ENCODE measurements at places on chromosomes 11 and 22.

DNA sequence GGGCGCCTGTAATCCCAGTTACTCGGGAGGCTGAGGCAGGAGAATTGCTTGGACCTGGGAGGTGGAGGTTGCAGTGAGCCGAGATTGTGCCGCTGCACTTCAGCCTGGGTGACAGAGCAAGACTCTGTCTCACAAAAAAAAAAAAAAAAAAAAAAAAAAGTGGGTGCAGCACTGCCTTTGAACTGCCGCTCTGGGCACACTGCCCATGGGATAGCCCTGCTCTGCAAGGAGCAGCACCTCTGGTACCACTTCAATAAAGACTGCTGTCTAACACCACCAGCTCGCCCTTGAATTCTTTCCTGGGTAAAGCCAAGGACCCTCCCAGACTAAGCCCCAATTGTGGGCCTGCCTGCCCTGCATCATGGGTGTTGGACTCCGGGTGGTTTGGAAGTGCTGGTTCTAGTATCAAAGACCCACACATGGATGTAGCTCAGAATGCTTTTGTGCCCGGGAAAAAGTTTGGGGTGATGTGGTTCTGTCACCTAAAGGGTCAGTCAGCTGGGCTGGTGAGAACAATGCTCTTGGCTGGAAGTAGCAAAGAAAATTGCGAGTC lies 444.3 kb downstream of the TBC1D22A start:
- no peak for DNase-seq

DNA sequence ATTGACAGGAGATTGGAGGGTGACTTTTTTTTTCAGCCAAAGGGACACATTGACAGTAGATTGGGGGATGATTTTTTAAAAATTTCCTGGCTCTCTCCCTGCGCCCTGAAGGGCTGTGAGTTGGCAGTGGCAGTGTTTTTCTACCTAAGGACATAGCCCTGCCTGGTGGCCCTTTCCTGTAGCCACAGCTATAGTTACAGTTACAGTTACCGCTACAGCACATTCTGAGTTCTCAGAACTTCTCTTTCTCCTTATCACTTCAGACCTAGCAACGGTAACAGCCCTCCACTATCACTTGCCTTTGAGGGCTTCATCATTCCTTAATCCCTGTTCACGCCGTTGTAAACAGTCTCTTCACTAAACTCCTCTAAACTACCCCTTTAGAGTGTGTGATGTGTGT lies 684 bp downstream of the MRGPRX2 start:
- no peak for DNase-seq

DNA sequence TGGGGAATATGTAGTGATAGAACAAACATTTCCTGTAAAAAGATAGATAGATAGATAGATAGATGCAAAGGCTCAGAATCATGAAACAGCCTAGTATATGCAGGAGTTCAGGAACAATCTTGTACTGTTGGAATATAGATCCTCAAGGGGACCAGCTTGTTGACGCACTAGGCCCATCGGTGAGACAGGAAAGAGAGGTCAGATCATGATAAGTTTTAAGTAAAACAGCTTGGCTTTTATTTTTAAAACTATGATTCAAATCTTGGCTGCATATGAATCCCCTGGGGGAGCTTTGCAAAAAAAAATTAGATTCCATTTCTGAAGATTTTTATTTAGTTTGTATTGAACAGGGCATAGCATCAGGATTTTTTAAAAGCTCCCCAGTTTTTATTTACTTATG lies 185.8 kb downstream of the TRPC6 start:
- no peak for DNase-seq

DNA sequence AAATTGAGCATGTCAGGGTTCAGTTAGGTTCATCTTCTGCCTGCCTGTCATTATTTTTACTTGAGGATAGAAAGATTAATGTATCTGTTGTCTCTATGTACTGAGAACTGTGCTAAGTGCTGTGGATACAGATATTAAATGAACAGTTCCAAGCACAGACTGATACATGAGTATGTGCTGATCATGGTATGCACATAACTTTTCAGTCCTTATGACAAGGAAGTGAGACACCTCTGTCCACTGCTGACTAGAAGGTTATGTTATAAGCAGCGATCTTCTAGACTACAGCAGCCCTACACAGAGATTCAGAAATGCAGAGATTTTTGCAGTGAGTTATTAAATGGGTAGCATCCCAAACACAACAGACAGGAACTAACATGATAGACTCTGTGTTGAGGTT lies 335.6 kb upstream of the MTNR1B start:
- DNase-seq = no peak

DNA sequence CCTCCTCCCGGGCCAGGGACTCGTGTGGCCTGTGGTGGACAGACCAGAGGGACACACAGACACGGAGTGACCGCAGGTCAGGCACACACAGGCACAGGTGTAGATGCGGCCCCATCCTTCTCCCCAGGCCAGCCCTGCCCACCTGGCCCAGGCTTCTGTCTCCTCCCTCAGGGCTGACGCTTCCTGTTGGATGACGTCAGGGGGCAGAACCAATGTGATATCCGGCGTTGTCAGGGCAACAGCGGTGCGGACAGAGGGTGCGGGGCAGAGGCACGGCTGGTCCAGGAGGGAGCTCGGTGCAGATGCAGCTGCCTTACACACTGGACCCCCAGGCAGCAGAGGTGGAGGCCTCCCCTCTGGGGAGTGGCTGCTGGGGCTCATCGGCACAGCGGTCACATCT lies 2.9 kb upstream of the TUBGCP6 start:
- DNase-seq = no peak

- DNase-seq = no peak
Observed at GRCh38 chr22:44425694-44426045, 72.4 kb downstream of the RTL6 start.

GRCh38 chr11:128407962-128408361 lies 179.4 kb downstream of the ETS1 start:
- DNase-seq = no peak

- DNase-seq = no peak
Observed at GRCh38 chr22:40751250-40751649, 67.9 kb downstream of the SLC25A17 start.

DNA sequence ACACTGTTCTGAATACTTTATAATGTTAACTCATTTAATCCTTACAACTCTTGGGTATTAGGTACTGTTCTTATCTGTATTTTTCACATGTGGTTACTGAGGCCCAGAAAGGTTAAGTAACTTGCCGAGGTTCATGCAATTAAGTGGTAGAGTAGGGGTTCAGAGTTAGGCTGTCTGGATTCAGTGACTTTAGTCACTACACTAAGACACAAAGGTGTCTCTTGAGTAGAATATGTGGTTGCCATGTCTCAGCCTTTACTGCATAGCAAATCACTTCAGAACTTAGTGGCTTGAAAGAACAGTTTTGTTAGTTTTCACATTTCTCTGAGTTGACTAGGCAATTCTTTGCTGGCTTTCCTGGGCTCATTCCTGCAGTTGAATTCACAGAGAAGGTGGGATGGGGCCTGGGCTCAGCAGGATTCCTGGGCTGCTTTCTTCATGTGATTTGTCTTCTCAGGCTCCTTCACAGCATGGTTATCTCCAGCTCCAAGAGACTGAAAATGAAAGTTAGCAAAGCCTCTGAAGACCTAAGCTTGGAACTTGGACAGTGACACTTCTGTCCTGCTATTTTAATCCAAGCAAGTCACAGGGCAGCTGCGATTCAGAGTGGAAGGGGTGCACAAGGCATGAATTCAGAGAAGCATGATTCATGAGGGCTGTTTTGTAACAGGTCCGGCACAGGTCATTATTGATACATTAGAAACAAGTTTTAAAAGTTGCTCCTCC lies 68.3 kb downstream of the SPECC1L start:
- DNase-seq = no peak

DNA sequence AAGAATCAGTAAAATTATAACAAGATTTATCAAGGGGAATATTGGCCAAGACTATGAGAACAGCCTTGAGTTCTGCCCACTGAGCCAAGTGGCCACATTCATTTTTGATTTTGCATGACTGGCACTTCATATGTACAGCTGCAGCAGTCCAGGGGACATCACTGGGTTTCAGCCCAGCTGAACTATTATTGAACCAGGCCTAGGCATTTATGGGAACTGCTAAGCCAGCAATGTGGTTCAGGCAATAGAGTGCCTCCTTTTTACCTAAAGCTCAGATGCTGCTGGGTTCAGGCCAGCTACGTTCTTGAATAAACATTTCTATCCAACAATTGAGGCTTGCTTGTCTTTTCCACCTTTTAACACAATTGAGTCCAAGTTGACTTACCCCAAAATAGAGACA lies 196.9 kb downstream of the MSANTD4 start:
- DNase-seq = no peak

GRCh38 chr11:68803766-68804165 lies 38.0 kb downstream of the CPT1A start:
- no peak for DNase-seq

- no peak for DNase-seq
Observed at GRCh38 chr11:61682093-61682732, 2.0 kb downstream of the DAGLA start.

GRCh38 chr11:104106136-104106754 lies 57.7 kb downstream of the PDGFD start:
- no peak for DNase-seq

DNA sequence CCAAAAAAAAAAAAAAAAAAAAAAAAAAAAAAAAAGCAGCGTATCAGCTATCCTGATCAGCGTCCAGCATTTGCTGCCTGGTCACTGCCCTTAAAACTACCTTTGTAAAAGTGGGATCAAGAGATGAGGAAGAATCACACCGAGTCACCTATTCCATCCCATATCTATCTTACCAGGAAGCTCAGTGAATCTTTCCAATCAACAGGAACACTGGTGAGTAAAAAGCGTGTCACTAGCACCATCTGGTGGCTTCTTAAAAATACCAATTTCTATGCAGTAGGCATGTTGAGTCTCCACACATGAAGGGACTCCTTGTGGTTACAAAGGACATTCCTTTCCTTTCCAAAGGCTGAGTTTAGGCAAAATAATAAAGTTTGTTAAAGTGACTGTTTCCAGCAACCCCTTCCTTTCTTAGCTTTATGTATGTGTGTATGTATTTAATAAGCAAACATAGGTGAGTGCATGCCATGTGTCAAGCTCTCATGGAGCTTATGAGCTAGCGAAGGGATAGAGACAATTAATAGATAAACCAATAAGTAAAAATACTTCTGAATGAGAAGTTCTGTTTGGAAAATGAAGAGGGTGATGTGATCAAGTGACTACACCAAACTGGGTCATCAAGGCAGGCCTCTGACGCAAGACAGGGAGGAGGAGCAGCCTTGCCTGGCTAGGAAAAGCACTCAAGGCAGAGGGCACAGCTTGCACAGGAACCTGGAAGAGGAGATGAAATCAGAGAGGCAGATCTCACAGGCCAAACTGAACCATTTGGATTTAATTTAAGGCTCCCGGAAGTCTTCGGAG lies 13.9 kb upstream of the TP53AIP1 start:
- DNase-seq = no peak

DNA sequence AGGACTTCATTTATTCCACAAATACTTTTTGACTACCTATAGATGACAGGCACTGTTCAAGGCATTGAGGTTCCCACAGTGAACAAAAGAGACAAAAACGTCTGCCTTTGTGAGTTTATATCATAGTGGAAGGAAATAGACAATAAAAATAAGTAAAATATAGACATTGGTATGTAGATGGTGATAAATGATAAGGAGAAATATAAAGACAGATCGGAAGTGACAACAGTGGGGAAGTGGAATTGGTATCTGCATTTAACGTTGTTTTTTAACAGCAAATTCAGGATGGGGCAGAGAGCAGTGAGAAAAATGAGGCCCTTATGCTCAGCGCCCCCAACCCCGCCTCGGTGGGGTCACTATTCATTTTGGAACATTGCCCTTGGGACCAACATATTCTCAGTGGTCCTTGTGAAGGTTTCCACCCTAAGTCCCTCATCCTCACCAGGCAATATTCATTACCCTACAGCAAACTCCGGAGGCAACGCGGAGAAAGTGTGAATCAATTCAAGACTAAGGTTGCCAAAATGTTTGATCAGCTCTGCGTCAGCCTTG lies 627 bp upstream of the PEX26 start:
- no peak for DNase-seq

GRCh38 chr11:59607703-59608454 lies 7.7 kb downstream of the OSBP start:
- no peak for DNase-seq

DNA sequence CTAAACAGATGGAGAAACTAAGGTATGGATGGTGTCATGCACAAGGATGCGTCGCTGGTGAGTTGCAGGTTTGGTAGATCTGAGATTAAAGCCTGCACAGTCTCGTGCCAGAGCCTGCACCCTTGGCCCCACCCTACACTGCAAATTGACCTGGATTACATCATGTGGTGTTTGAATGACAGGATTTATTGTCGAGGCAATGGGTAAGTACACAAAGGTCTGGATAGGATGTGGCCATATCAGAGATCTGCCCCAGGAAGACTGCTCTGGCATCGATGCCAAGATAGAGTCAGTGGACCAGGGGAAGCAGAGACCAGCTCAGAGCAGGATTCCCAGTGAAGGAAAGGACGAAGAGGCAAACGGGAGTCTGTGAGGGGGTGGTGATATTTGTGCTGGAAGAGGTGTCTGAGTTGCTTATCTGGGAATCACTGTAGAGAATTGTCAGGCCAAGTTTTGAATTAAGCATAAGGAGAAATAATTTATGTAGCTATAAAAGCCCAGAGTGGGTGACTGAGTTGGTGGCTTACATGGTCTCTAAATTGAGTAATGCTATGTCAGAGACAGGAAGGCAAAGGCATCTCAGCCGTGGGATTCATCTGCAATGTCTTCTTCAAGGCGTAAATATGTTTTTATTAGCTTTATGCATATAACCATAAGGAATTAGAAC lies 499.6 kb upstream of the B3GAT1 start:
- DNase-seq = no peak

- no peak for DNase-seq
Observed at GRCh38 chr11:2683806-2684205, 16.0 kb downstream of the KCNQ1OT1 start.

DNA sequence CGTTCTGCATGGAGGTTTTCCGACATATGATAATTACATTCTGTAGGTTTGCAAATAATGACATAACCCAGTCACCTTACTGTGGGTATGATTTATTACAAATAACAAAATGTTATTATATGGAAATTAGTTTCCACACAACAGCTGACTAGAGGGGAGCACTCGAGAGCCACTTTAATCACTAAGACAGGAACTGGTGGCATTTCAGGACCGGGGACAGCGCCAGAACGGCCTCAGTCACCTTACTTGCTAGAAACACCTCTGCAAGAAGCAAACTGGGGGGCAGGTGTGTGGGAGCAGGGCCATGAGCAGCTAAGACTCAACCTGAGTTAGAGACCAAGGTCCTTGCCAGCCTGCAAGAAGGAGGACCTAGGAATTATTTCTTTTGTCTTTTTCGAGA lies 199.9 kb downstream of the DSCAML1 start:
- no peak for DNase-seq

GRCh38 chr11:7573558-7574296 lies 59.9 kb downstream of the PPFIBP2 start:
- no peak for DNase-seq

DNA sequence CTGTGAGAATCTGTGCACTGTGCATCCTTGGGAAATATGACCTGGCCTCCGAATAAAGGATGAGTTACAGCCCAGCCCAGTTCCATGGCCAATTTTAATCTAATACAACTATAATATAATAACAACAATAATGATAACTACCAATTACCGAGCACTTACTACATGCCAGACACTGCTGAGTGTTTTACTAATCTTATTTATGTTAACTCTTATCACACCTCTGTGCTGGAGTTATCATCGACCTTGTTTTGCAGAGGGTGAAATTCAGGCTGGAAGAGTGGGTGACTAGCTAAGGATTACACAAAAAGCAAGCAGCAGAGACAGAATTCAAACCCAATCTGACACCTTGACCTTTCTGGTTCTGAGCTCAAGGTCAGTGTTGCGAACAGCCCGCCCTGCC lies 83.9 kb downstream of the GALNT18 start:
- DNase-seq = no peak
